ENCODE measurements at places on chromosomes 5 and 9.

DNA sequence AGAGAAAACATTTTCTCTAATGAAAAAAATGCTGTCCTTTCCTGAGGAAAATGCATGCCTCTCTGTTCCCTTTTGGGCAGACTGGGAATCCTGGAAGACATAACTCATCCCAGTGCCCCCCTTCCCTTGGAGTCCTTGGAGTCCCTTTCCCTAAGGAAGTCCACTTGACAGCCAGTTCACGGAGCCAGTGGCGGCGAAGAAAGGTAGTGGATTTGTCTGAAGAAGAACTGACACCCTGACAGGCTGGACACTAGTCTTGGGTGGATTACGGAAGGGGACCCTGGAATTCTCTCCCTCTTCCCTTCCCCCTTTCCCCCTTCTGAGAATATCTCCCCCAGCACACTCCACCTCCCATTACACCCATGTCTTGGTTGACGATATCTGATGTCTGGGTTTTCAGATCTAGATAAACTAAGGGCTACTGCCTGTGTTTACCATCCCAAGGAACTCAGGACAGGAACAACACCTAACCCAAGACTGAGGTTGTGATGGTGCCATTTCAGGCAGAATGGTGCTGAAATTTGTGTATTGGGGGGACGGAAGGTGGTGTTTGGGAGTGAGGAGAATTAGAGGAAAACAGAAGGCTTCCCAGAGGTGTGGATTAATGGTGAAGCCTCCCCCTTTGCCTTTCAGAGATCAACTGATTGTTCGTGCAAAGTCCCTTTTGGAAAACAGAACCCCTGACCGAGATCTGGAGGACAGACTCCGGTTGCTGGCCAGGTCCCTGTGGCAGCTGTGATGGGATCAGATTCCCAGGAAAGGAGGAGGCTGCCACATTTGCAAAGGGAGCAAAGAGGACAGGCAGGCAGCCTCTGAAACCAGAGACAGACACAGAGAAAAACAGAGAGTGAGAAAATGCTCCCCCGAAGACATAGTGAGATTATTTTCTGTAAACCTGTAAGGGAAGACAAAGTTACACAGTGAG, 704 bp downstream of the SPARC start:
- no peak for DNase-seq

GRCh38 chr5:134543820-134544614, 18.5 kb downstream of the JADE2 start:
- DNase-seq, result peak; percentile 69

DNA sequence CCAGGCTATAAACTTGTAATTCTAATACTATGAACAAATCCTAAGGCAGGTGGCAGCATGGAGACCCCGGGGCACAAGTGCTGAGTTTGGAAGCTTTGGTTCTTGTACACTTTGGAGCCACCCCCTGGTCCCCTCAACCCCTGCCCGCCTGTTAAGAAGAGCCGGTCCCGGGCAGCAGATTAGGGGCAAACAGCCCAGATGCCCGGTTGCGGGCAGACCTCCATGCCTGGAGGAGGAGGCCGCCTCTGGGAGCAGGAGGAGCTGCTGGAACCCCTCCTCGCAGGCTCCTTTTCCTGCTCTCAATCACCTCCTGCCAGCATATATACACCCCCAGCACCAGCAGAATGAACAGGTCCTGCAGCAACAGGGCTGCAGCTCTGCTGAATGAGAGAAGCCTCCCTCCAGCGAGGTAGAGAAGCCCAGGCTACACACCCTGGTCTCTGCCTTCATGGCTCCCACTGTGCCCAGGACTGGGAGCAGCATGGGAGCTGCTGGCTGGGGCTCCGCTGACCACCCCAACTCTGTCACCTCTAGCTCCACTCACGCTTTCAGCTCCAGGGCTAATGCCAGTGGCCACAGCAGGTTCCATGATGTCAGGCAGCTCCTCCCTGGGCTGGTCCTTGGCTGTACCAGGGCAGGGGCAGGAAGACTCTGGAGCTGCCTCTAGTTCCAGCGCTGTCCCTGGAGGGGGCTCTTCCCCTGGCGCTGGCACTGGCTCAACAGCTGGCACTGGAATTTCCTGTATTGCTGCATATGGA, 1713.5 kb upstream of the ACO1 start:
- DNase-seq, result no peak

DNA sequence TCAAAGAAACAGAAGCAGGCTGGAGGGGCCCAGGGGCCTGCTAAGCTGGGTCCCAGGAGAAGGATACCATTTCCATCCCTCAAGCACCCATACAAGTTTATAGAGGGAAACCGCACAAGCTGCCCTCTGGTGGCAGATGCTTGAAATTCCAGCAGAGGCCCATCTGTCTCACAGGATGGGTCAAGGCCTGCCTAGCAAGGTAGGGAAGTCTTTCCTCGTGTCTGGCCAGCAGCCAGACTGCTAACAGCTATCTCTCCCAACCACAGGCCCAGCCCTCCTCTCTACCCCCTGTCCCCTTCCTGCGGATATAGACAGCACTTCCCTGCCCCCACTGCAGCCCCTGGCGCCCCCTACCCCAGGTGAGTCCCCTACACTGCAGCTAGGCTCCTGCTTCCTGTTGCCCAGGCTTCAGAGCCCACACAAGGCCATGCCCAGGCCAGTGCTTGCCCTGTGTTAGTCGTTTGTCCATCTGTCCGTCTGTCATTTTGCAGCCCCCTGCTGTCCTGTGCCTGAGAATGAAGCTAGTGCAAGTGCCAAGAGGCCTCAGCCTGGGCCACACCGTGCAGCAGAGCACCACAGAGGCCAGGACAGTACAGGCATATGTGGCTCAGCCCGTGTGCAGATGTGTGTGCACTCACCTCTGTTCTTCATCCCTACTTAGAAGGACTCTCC, 26.2 kb downstream of the TCF7 start:
- peak; percentile 70 for DNase-seq

DNA sequence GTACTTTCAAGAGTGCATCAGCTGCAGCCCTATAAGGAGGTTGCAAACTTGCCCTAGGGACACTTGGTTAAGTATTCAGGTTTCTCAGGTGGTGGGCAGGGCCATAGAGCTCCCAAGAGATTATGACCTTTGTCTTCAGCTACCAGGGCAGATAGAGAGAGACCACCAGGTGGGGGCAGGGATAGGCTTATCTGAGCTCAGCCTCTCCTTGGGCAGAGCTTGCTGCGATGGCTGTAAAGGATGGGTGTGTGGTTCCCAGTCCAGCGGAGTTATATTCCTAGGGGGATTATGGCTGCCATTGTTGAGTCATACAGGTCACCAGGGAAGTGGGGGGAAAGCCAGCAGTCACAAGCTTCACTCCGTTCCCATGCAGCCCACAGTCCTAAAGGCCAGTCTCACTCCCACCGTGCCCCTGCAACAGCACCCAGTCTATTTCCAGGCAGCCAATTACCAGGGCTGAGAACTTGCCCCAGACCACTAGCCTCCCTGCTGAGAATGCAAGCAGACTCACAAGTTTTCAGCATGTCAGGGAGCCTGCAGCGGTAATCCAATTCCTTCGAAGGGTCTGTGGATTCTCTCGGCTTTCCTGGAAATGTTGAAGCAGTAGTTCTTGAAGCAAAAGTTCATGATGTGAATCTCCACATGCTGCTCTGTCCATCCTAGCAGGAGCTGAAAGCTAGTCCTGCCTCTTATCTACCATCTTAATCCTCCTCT, 151.5 kb downstream of the SLC12A2 start:
- no peak for DNase-seq
